ENCODE measurements at places on chromosomes 5 and 9.

DNA sequence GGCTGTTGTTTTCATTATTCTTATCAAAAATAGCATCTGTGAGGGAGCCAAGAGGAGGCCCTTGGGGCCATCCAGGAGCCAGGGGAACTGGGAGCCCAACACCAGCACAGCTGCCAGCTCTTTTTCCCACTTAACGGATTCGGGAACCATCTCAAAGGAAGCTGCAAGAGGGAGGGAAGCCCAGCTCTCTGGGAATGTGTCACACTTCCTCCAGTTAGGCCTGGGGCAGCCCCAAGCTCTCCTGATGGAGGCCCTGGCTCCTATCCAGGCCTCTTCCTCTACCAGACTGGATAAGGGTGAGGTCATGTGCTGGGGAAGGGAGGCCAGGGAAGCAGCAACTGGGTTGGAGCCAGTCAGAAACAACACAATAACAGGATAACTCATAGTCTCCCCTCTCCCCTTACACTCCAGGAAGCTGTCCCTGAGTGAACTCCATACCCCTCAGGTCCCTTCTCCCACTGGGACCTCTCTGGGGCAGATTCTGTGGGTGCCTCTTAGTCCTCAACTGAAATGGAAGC lies 12.7 kb downstream of the CSF2 start:
- no peak for DNase-seq

GRCh38 chr5:132877938-132878337 lies 4.5 kb downstream of the LEAP2 start:
- DNase-seq, result no peak

GRCh38 chr5:2867373-2867933 lies 116.0 kb upstream of the IRX2 start:
- no peak for DNase-seq

DNA sequence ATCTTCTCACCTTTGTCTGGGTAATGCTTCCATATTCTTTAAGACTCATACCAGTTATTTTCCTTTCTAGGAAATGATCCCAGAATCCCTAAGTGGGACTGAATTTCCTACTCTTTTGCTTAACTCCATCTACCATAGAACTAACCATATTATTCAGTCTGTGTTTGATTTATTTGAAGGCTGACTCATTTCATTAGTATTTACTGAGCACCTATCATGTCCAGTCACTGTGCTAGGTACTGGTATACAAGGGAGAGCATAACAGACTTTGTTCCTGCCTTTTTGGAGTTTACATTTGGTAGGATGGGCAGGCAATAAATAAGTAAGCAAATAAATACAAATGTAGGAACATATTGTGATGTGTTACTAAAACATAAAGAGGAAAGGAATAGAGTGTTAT lies 4.3 kb downstream of the NPR2 start:
- DNase-seq, result no peak

DNA sequence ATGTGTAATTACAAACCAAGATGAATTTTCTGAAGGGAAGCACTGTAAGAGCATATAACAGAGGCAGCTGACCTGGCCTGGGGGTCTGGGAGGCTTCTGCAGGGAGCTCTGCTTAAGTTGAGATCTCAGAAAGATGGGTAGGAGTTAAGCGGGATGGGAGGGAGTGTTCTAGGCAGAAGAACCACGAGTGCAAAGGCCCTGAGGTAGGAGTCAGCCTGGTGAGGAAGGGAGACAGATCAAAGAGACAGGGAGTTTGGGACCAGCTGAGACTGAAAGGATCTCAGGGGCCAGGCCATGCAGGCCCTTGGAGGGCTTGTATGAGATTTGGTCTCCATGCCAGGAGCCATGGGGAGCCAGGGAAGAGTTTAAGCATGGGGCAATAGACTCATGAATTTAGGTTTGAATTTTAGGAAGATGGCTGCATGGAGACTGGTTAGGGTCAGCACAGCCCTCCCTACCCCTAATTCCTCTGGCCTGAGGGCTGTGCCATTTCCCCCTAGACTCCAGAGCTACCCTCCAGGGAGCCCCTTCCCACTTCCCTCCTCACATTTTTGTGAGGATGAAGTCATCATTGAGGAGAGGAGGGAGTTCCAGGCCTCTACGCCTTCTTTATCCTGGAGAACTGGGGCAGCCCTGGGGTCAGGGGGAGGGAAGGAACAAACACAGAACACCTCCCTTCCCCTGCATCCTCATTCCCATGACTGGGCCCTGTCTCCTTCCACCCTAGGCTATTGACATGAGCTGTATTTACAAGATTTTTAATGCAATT lies 4.8 kb upstream of the ARAP3 start:
- no peak for DNase-seq

- DNase-seq, result no peak
Measured at GRCh38 chr5:45385321-45386058, 310.7 kb downstream of the HCN1 start.

- no peak for DNase-seq
Measured at GRCh38 chr5:105088961-105089360, 1526.4 kb upstream of the NUDT12 start.

DNA sequence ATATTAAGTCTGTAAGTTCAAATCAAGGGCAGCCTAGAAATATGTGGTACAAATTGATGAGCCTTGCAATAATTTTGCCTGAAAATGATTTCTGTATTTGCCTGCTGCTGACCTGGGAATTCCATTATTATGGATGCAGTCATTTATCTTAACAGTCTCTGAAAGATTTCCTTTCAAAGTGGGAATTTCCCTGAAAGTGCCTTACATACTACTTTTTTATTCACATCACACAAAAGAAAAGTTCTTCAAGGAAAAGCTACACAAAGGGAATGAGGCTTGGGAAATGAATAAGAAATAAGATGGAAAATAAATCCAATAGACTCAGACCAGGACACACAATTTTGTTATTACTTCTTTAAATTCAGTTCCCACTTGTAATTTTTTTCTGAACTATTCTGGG lies 537.8 kb upstream of the PTGER4 start:
- no peak for DNase-seq

GRCh38 chr9:104987743-104988142 lies 59.8 kb upstream of the ABCA1 start:
- no peak for DNase-seq

GRCh38 chr5:80707645-80708044 lies 52.9 kb upstream of the DHFR start:
- DNase-seq, result no peak

GRCh38 chr9:114112325-114112724 lies 13.2 kb upstream of the KIF12 start:
- DNase-seq, result no peak

GRCh38 chr5:136040746-136041415 lies 12.1 kb downstream of the TGFBI start:
- no peak for DNase-seq

DNA sequence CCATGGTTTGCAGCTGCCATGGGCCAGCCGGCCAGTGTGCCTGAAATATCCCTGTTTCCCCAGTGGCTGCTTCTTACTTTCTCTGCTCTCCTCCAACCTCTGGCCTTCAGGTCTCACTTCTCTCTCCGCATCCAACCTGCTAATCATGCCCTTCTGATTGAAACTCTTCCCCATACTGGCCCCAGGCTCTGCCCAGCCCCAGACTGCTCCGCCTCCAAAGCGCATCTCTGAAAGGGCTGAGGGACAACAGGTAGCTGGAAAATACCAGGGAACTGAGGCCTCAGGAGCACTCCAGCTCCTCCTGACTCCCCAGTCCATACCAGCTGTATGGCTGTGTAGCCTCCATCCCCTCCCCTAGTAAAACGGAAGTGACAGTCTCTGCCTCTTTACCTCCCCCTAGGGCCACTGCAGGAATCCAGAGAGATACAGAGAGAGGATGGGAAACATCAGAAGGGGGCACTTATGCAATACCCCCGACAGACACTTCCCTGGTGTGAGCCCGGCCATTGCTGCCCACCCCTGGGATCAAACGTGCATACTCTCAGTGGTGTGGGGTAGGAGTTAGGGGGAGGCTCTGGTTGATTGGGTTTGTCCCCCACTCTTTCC lies 34.2 kb downstream of the PAX5 start:
- no peak for DNase-seq

GRCh38 chr5:9652295-9652694 lies 22.1 kb upstream of the TAS2R1 start:
- DNase-seq, result no peak

DNA sequence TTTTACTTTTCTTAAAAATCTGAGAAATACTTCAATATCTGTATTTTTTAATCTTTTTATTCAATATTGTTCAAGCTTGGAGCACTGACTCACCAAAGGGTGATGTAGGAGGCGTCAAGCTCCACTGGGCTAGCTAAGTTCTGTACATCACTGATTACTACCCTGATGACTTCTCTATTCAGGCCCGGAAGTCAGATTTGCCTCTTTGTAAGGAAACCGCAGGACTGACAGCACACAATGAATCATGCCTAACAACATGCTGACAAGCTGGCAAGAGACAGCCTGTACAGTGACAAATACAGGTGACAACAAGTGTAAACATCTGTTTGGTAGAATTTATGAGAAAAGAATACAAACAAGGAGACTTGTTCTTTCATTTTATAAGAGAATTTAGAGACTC lies 627.9 kb upstream of the RORB start:
- no peak for DNase-seq

DNA sequence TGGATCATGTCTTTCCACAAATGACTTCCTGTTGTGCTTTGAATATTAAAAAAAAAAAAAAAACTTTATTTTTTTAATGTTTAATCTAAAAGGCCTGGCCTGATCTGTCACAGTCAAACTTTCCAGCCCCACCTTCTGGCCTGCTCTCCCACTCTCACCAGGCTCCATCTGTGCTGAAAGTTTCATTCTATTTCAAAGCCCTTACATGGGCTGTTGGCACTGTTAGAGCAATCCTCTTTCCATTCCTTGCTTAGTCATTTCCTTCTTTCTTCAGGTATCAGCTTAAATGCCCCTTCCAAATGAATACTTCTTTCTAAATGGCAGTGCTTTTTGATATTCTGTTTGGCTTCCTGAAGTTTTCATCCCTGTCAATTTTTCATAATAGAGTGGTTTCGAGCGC lies 1104.8 kb upstream of the C9orf72 start:
- no peak for DNase-seq

GRCh38 chr9:26786564-26786963 lies 106.0 kb downstream of the CAAP1 start:
- no peak for DNase-seq

DNA sequence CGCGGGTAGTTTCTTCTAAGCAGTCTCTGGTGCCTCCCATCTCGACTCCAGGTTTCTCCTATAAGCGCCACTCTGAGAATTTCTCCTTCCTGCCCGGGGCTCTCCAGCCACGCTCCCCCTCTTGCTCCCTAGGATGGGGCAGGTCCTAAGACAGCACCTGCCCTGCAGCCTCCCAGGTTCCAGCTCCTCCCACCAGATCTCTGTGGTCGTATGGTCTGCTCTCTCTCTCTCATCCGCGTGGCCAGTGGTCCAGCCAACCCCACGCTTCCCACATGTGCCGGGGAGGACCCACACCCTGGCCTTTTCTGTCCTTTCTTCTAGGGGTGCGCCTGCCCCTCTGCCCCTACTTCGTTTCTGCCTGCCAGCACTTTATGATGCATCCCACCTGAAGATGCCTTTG lies 40.5 kb downstream of the MVB12B start:
- no peak for DNase-seq

- DNase-seq, result no peak
Measured at GRCh38 chr5:138148811-138149210, 9.6 kb upstream of the NME5 start.

- DNase-seq, result no peak
Measured at GRCh38 chr5:116578676-116579075, 4.1 kb upstream of the SEMA6A start.

GRCh38 chr5:89946916-89947315 lies 462.6 kb downstream of the CETN3 start:
- DNase-seq, result no peak

- DNase-seq, result no peak
Measured at GRCh38 chr9:5587024-5587423, 41.9 kb upstream of the RIC1 start.

DNA sequence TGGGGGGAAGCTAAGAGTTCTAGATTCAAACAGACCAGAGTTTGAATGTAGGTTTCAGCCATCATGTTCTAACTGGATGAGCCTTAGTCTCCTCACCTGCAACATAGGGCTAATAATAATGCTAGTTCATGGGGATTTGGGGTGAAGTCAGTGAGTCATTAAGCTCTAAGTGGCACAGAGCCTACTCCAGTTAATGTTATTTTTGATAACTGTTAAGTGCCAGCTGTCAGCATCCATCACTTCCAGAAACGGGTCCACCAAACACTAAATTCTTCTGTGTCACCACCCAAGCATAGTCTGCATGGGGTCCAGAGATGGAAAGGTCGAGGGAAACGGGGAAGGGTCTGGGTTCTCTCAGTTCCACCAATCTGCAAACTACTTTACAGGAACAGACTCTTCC lies 1.8 kb upstream of the TSC1 start:
- no peak for DNase-seq

DNA sequence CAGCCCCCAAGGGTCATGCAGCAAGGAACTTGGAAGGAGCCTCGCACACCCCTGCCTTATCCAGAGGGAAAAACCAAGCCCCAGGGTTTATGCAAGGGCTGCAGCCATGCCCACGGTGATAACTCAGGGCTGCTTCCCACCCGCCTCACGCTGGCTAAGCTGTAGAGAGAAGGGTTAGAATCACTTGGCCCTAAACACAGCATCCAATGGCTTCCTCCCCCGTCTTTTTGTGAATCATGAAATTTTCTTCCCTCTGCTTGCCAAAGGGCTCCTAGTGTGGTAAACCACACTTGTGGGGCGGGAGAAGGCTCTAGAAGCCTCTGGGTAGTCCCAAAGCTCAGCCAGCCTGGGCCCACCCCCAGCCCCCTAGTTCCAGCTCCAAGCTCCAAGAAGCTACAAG lies 55.9 kb upstream of the ORM1 start:
- DNase-seq, result no peak

- DNase-seq, result no peak
Measured at GRCh38 chr9:13282998-13283397, 3.5 kb upstream of the MPDZ start.

- DNase-seq, result no peak
Measured at GRCh38 chr5:151770383-151771258, 1.1 kb upstream of the G3BP1 start.

- DNase-seq, result peak; percentile 49
Measured at GRCh38 chr9:130343445-130343918, 77.9 kb downstream of the HMCN2 start.

GRCh38 chr9:122055701-122056100 lies 37.4 kb downstream of the TTLL11 start:
- DNase-seq, result no peak

- DNase-seq, result no peak
Measured at GRCh38 chr9:96048104-96048955, 172.8 kb downstream of the ERCC6L2 start.

DNA sequence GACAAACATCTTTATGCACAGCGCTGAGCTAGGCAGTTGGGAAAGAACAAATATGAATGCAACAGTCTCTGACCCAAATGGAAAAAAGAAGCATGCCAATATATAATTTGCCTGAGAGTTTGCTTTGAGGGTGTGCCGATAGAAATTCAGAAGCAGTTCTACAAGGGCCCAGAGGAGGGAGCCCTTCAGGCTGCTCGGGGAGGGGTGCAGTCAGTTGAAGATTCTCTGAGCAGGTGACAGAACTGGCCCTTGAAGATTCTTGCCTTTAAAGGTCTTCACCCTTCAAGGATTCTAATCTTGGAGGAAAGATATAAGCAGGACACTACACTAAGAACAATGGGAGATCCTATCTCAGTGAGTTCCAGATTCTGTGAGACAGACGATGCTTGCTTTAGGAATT lies 3.7 kb upstream of the PAPPA start:
- DNase-seq, result no peak

GRCh38 chr5:172109749-172110148 lies 78.3 kb downstream of the STK10 start:
- no peak for DNase-seq
